ENCODE measurements at places on chromosomes 7 and 10.

- peak; percentile 47 for DNase-seq
Observed at GRCh38 chr10:87656431-87657072, 3.1 kb upstream of the PAPSS2 start.

GRCh38 chr7:10939911-10940703, 33.6 kb upstream of the PHF14 start:
- DNase-seq, result peak; percentile 90

GRCh38 chr10:129194181-129194870, 272.7 kb upstream of the MGMT start:
- DNase-seq, result no peak

- no peak for DNase-seq
Observed at GRCh38 chr10:61480208-61480607, 27.0 kb upstream of the TMEM26 start.

- no peak for DNase-seq
Observed at GRCh38 chr7:47954231-47954911, 6.1 kb upstream of the PKD1L1 start.

DNA sequence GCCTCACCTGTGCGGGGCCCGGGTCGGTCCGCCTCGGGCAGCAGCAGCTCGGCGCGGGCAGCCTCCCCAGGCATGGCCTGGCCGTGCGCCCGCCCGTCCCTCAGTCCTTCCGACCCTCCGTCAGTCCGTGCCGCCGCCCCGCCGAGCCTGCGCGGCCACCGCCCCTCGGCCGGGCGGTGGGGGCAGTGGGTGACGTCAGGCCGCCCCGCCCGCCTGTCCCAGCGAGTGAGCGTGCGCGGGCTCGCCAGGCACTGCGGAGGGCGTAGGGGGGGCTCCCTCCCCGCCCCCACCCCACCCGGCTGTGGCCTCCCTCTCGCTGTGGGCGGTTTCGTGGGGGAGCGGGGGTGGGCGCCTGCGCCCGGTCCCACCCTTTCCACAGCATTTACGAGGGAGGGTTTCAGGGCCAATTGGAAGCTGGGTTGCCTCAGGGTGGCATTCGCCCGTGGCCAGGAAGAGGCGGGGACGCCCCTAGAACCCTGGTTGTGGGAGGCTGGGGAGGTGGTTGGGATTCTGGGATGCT, at the start of gene NACAD:
Gene NACAD, minus strand, starts transcription at position 149 of the 520 bp plus-strand sequence. Its CDS starts 75 bp downstream, at position 74.
- DNase-seq, result peak; percentile 43

GRCh38 chr7:42494736-42495135, 257.7 kb upstream of the GLI3 start:
- no peak for DNase-seq
